IMR-90 (cell line): ENCODE measurements at places on chromosomes 5 and 9. TPM values are rescaled to one million over a fixed set of nuclear protein-coding genes. Genes with fewer than 3 reads are reported as not detected.

The PCDHGA10 gene
- 6.6 and 6.9 TPM in 2 replicates for total RNA-seq

GRCh38 chr9:90726215-90726614, 75.4 kb upstream of the SYK start:
- no peak overlapping the region for H3K4me3 ChIP-seq
- H3K27ac ChIP-seq = no peak overlapping the region
- DNase-seq = no peak

- H3K27ac ChIP-seq = no peak overlapping the region
- DNase-seq = peak; percentile 25
- no peak overlapping the region for H3K4me3 ChIP-seq
- no peaks in the 10 kb centered on the region for H3K36me3 ChIP-seq
- H3K4me1 ChIP-seq = no peaks in the 10 kb centered on the region; the same call in 1 of the 2 replicates
Observed at GRCh38 chr5:68898951-68899471, 194.8 kb upstream of the SLC30A5 start.

The TMEM252 gene
- total RNA-seq = not detected in 2 replicates

- H3K4me3 ChIP-seq = peak overlapping the region; percentile 76
- H3K27ac ChIP-seq = peak overlapping the region; percentile 51
- DNase-seq = no peak
- H3K27me3 ChIP-seq = no peaks in the 10 kb centered on the region; the same call in 1 of the 2 replicates
- H3K4me1 ChIP-seq = peaks cover 10% of the 10 kb centered on the region; the same call in 1 of the 2 replicates
- peaks cover 3% of the 10 kb centered on the region; the same call in 1 of the 2 replicates for H3K36me3 ChIP-seq
Observed at GRCh38 chr5:176647843-176648473, 674 bp downstream of the TSPAN17 start.

The C9 gene
- total RNA-seq = not detected in 2 replicates

The DOCK2 gene
- total RNA-seq = 1.4 and 3.0 TPM in 2 replicates

GRCh38 chr5:138224712-138225111, 11.6 kb upstream of the CDC23 start:
- no peaks in the 10 kb centered on the region for H3K36me3 ChIP-seq
- peaks cover 10% of the 10 kb centered on the region for H3K27me3 ChIP-seq
- no peak overlapping the region for H3K4me3 ChIP-seq

DNA sequence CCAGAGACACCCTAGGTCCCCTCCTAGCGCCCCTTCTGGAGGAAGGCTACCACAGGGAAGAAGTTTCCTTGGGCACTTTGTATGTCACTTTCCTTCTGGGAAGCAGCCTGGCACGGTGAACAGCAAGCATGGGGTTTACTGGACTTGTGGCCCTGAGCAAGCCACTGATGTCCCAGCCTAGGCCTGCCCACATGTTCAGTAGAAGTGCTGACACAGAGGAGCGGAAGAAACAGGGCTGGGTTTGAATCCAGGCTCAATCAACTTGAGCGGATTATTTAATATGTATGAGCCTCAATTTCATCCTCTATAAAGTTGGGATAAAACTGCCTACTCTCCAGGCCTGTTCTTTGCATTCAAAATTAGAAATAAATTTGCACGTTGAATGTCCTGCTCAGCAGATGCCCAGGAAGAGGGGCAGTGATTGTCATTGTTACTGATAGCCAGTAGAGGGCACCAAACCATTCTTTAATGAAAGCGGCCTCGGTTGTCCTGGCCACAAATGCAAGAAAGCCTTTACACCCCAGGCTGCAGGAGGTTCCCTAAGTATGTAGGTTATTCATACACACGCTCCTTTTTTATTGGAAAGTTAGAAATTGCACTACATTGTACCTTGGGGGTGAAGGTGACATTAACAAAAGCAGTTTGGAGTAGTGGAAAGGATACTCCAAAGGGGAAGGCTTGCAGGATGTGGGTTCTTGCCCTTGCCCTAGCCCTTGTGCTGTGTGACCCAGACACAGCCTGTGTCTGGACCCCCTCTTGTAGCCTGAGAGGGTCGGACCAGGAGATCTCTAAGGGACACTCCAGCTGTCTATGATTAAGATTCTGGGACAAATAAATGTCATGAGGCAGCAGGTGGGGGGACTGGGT, 13.4 kb upstream of the XPA start:
- DNase-seq = peak; percentile 66
- no peak overlapping the region for H3K27ac ChIP-seq
- no peaks in the 10 kb centered on the region; the same call in 1 of the 2 replicates for H3K4me1 ChIP-seq

GRCh38 chr9:112861638-112862555, 28.8 kb downstream of the SLC46A2 start:
- no peaks in the 10 kb centered on the region for H3K27me3 ChIP-seq
- peaks cover 1% of the 10 kb centered on the region; the same call in 1 of the 2 replicates for H3K36me3 ChIP-seq
- peaks cover 16% of the 10 kb centered on the region for H3K4me1 ChIP-seq
- H3K27ac ChIP-seq = no peak overlapping the region
- no peak overlapping the region for H3K4me3 ChIP-seq

- no peak overlapping the region for H3K27ac ChIP-seq
- no peaks in the 10 kb centered on the region for H3K36me3 ChIP-seq
- no peak overlapping the region for H3K4me3 ChIP-seq
- no peak for DNase-seq
- no peaks in the 10 kb centered on the region for H3K27me3 ChIP-seq
Observed at GRCh38 chr5:100758780-100759179, 144.3 kb downstream of the ST8SIA4 start.

DNA sequence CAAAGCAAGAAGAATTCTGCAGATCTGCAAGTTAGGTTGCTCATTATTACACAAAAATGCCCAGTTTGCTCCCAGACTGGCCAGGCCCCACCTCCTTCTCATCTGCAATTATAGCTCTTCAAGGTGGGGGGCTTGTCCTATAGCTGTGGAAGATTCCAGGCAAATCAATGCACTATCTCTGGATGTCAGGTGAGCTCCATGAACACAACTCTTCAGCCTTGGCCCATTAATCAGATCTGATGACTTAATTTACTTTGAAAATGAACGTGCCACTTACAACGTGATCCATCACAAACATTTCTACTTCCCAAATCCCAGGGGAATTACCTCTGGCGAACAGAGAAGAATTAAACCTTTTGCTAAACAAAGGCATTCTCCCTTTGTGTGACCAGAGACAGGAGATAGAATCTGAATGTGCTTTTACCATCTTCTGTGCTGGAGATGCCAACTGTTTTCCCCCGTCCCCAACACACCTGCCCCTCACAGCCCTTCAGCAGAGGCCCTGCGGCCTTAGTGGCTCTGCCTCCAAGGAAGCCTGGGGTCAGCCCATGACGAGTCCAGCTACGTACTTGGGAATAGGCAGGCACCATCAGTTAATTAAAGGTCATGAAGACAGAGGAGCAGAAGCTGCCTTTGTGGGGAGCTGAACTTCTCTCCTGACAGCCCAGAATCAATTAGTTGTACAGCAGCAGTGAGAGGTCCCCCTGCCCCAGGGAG, 60.5 kb downstream of the SNX18 start:
- peaks cover 16% of the 10 kb centered on the region for H3K4me1 ChIP-seq
- no peak overlapping the region for H3K27ac ChIP-seq
- DNase-seq = no peak
- no peaks in the 10 kb centered on the region for H3K36me3 ChIP-seq
- no peaks in the 10 kb centered on the region for H3K27me3 ChIP-seq
- no peak overlapping the region for H3K4me3 ChIP-seq

DNA sequence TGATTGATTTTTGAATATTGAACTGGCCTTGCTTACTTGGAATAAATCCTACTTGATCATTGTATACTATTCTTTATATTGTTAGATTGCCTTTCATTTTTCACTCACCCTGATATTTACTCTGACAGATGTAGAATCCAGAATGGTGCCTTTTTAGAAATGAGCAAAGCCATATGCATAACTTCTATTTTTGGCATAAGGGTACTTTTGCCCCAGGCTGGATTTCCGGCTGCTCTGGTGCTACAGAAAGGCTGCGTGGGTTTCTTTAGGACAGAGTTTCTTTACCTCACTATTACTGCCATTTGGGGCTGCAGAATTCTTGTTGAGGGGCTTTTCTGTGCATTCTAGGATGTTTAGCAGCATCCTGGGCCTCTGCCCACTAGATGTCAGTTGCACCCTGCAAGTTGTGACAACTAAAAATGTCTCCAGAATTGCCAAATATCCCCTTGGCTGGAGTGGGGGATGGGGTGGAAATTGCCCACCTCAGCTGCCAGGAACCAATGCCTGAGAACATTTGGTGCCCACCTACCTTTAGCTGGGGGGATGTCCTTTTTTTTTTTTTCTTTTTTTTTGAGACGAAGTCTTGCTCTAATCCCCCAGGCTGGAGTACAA, 50.1 kb downstream of the SLC36A1 start:
- H3K27me3 ChIP-seq = no peaks in the 10 kb centered on the region
- H3K4me3 ChIP-seq = no peak overlapping the region

GRCh38 chr5:174453690-174454089, 270.7 kb upstream of the MSX2 start:
- H3K4me3 ChIP-seq = no peak overlapping the region
- DNase-seq = no peak
- peaks cover 4% of the 10 kb centered on the region for H3K27me3 ChIP-seq
- H3K4me1 ChIP-seq = no peaks in the 10 kb centered on the region
- no peak overlapping the region for H3K27ac ChIP-seq
- H3K36me3 ChIP-seq = no peaks in the 10 kb centered on the region

GRCh38 chr9:98678244-98678842, 30.4 kb downstream of the GABBR2 start:
- H3K36me3 ChIP-seq = no peaks in the 10 kb centered on the region
- H3K27ac ChIP-seq = no peak overlapping the region
- 0 out of 2 replicates have a peak, but pooled peaks cover 1% of the 10 kb centered on the region for H3K4me1 ChIP-seq
- H3K27me3 ChIP-seq = no peaks in the 10 kb centered on the region; the same call in none of the 2 replicates

The ADAMTSL2 gene
- not detected in 2 replicates for total RNA-seq

The TMEFF1 gene
- 0.90 and 1.9 TPM in 2 replicates for total RNA-seq

DNA sequence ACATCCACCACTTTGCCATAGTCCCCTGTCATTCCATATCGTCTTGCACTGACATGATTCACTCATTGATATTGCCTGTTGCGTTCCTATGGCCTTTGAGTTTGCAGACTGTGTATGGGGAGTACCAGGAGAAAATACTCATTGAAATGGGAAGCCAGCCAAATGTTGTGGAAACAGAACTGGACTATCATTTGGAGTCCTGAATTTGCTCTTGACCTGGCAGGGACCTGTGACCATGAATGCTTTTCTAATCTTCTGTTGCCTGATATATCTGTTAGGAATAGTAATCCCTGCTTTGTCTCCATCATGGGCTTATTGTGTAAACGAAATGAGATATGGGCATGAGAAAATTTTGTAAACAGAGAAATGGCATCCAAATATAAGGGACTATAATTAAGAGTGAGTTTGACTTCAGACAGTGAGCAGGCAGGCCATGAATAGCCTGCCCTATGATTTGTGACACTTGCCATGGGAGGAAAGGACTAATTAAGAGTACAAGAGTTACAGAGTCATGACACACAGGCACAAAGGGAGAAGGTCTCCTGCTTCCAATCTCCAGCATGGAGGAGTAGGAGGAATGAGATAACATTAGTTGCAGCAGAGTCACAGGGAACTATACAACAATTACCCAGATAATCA, 572.9 kb upstream of the SGCD start:
- no peak overlapping the region for H3K27ac ChIP-seq
- H3K36me3 ChIP-seq = no peaks in the 10 kb centered on the region
- H3K4me1 ChIP-seq = no peaks in the 10 kb centered on the region
- H3K4me3 ChIP-seq = no peak overlapping the region
- no peaks in the 10 kb centered on the region for H3K27me3 ChIP-seq

DNA sequence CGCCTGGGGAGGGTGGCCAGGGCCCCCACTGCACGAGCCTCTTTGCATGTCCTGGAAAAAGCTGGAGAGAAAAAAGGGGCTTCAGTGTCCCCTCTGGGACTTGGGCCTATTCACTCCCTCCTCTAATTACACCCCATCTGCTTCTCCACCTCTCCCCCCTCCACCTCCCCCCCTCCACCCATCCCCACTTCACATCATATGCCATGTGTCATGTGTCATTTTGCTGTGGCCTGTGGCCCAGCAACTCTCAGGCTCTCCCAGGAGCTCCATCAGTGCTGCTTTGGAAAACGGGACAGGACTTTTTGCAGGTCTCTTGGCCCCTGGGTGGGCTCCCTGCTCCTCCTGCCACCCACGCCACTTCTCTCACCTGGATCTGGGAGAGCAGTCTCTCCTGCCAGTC, 68.7 kb downstream of the NTNG2 start:
- H3K27me3 ChIP-seq = peaks cover 76% of the 10 kb centered on the region
- no peaks in the 10 kb centered on the region for H3K4me1 ChIP-seq
- H3K36me3 ChIP-seq = no peaks in the 10 kb centered on the region

GRCh38 chr5:160271396-160271795, 41.0 kb downstream of the CCNJL start:
- H3K4me3 ChIP-seq = no peak overlapping the region
- no peaks in the 10 kb centered on the region for H3K27me3 ChIP-seq
- no peak for DNase-seq
- no peak overlapping the region for H3K27ac ChIP-seq
- H3K4me1 ChIP-seq = peaks cover 15% of the 10 kb centered on the region

DNA sequence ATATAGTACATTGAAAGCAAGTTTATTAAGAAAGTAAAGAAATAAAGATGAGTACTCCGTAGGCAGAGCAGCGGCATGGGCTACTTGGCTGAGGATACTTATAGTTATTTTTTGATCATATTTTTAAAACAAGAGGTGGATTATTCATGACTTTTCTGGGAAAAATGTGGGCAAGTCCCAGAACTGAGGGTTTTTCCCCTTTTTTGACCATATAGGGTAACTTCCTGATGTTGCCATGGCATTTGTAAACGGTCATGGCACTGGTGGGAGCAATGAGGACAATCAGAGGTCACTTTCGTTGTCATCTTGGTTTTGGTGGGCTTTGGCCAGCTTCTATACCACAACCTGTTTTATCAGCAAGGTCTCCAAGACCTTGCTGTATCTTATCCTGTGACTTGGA, 5.2 kb upstream of the BASP1 start:
- H3K27ac ChIP-seq = no peak overlapping the region
- no peak for DNase-seq
- no peaks in the 10 kb centered on the region; the same call in 1 of the 2 replicates for H3K27me3 ChIP-seq
- no peak overlapping the region for H3K4me3 ChIP-seq

The FBXL7 gene
- 4.1 and 4.4 TPM in 2 replicates for total RNA-seq

- DNase-seq = peak; percentile 89
- H3K4me1 ChIP-seq = peaks cover 2% of the 10 kb centered on the region; the same call in 1 of the 2 replicates
- H3K27ac ChIP-seq = no peak overlapping the region
- H3K36me3 ChIP-seq = no peaks in the 10 kb centered on the region
Observed at GRCh38 chr9:22682961-22683699, 236.5 kb downstream of the DMRTA1 start.

GRCh38 chr5:14502294-14502690, 79.3 kb upstream of the OTULINL start:
- no peak overlapping the region for H3K27ac ChIP-seq
- H3K36me3 ChIP-seq = peaks cover 93% of the 10 kb centered on the region
- no peak overlapping the region for H3K4me3 ChIP-seq
- no peaks in the 10 kb centered on the region for H3K27me3 ChIP-seq
- no peak for DNase-seq

The PCDHB8 gene
- 0.18 and 0.28 TPM in 2 replicates for total RNA-seq

GRCh38 chr9:86459191-86459590, 105.0 kb upstream of the TUT7 start:
- H3K4me1 ChIP-seq = peaks cover 2% of the 10 kb centered on the region; the same call in 1 of the 2 replicates
- no peaks in the 10 kb centered on the region for H3K36me3 ChIP-seq
- H3K27ac ChIP-seq = no peak overlapping the region
- H3K4me3 ChIP-seq = no peak overlapping the region
